GM12864 (cell line): ENCODE measurements at places on chromosomes 6 and 20.

DNA sequence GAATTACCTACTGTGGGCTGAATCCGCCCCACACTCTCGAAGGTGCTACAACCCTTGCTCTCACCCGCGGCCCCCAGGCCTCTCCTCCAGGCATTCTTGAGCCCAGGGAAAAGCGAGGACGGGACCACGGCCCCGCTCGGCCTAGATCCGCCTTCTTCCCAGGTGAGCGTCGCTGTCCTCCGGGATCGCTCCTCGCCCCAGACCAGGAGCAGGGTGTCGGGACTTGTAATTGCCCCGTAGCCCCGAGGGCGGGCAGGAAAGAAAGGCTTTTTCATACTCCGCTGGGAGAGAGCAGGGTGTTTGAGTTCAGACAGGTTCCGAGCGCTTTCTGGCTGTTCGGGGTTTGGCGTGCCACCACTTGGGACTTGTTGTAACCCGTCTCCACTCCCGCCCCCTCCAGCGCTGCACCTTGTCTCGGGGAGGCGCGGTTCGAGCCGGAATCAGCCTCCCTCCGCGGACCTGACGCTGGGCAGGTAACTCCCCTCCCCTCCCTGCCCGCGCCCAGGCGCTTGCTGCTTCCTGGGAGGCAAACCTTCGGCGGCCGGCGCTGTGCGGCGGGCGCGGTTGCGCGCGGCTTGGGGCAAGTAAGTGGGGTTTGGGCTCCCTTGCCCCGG is at the start of gene FAM83B:
FAM83B (plus strand) TSS at position 529 of the 614 bp plus-strand sequence. CDS start 23,476 bp downstream, outside the sequence.
- no peak for DNase-seq

GRCh38 chr20:49687595-49688567 is 25.8 kb downstream of the B4GALT5 start:
- no peak for DNase-seq

DNA sequence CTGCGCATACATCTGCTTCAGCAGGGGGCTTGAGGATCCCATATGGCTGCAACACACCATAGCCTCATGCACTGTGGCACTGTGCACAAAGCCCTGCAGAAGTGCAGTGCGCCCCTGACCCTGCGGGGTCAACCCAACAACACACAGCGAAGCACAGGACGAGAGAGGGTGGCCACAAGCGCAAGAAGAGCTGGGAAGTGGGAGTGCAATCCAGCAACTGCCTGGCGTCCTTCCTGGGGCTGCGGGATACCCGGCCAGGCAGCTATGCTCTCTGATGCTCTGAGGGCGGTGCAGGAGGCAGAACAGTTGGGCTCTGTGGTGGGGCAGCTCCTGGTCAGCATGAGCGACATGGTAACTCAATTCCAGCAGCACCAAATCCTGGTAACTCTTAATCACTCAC is 5.6 kb upstream of the ACSS1 start:
- no peak for DNase-seq

DNA sequence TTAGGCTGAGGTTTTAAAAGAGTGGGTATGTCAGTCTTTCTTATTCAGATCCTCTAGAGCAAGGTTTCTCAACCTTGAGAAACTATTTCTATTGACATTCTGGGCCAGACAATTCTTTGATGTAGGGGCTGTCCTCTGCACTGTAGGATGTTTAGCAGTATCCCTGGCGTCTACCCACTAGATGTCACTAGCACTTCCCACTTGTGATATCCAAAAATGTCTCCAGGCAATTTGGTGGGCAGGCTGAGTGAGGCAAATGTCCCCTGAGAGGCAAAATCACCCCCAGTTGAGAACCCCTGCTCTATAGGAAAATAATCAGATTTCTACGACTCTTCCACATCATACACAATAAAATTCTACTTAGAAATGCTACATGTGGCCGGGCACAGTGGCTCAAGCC is 7.7 kb upstream of the ZKSCAN8 start:
- no peak for DNase-seq

GRCh38 chr6:106637717-106638341 is 8.5 kb downstream of the QRSL1 start:
- DNase-seq, result no peak
